ENCODE measurements at places on chromosomes 5 and 9.

GRCh38 chr5:171367424-171368370 is 20.0 kb upstream of the NPM1 start:
- no peak for DNase-seq

GRCh38 chr5:372556-372995 is 51.1 kb downstream of the AHRR start:
- no peak for DNase-seq

- no peak for DNase-seq
These were observed 44.3 kb upstream of the VPS13A start for GRCh38 chr9:77133011-77133410.

GRCh38 chr5:14142202-14142826 is 828 bp upstream of the TRIO start:
- DNase-seq: no peak

DNA sequence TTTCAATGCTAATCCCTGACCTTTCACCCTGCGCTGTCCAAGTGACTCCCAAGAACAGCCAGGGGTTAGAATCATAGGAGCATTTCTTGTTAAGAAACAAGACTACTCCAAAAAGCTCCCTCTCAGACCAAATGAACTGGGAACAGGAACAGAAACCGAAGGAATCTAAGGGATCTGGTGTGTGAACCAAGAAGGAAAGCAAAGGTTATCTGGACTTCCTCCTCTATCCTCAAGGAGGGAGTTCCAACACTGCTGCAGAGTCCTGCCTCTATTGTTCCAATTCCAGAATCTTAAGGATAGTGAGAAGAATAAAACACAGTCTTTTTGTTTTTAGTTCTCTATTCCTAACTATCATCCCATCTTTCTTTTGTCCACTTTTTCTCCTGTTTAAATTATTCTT is 87.2 kb downstream of the EPB41L4A start:
- DNase-seq: no peak

- DNase-seq: no peak
These were observed 86.0 kb upstream of the FER start for GRCh38 chr5:108661590-108662219.

DNA sequence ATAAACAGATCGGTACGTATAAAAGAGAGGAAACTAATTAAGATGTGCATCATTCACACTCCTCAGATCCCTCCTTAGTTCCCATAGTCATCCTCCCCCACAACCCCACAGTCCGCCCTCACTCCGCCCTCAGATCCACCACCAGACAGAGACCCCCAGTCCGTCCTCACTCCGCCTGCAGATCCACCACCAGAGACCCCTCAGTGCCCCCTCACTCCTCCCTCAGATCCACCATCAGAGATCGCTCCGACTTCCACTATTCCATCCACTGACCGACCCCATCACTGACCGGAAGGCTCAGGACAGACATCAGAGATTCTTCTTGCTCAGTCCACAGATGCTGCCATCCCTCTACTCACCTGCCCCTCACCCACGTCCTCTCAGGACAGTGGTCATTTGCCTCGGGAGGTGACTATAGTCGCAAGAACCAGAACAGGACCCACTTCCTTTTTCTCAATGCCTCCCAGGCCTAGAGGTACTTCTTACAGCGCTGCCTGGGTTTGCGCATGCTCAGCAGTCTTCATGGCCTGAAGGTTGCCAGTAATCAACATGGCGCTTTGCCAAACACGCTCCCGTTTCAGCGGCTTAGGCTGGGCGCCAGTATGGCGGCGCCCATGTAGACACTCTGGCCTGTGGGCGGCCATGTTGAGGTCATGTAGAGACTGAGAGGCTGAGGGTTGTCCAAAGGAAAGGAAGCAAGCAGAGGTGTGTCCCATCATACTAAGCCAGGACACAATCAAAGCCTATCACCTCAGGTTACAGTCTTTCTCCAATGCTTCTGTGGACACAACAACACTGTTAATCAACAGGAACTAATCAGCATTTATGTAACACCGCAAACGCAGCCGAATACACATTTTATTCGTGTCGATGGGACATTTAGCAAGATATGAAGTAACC is at the start of gene ZNF484:
ZNF484 (minus strand) TSS at position 508 of the 900 bp plus-strand sequence. CDS start 3,009 bp downstream, outside the sequence.
- DNase-seq: peak; percentile 96

DNA sequence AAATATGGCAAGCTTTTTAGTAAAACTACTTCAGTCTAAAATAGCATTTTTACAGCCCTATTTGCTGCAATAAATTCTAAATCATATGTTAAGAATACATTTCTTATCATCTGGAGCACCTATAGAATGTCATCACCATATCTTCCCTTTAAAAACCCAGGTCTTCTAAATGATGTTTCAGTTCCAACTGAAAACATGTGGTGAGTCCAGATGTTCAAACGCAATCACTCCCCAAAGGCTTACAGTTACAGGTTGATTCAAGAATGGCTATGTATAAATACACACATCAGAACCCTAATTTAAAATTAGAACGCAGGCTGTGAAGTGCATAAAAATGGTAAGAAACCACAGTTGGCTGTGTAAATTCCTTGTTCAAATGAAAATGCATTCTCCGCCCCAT is 796.3 kb downstream of the MAT2B start:
- no peak for DNase-seq

DNA sequence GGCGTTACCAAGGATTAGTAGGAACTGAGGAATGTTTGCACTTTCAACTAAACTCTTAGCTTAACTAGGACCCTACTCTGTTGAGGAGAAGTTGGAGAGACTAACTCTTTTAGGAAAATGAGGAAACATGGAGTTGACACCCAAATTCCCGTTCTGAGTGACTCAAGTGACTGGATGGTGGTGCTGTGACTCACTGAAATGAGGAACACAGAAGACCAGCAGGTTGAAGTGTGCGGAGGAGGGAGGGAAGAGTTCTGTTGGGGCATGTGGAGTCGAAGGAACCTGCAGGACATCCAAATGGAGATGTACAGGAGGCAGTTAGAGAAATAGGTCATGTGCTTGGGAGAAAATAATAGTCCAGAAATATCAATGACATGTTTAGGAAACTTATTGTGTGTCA is 8.2 kb downstream of the HEXB start:
- DNase-seq: no peak

GRCh38 chr5:95350631-95351030 is 40.5 kb upstream of the FAM81B start:
- DNase-seq: no peak

DNA sequence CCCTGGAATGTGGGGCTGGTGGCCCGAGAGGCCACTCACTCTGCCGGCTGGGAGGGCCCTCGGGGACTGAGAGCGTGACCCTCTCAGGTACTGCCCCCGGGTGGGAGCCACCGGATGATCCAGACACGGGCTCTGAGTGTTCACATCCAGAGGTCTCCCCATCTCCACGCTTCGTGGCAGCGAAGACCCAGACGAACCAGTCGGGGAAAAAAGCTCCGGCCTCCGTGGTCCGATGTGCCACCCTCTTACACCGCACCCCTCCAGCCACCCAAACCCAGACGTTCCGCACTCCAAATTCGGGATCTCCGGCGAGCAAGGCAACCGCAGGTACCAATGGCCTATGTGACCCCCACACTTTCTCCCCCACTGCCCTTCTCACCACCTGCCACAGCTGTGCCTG is 49.5 kb downstream of the AMBP start:
- DNase-seq: no peak

DNA sequence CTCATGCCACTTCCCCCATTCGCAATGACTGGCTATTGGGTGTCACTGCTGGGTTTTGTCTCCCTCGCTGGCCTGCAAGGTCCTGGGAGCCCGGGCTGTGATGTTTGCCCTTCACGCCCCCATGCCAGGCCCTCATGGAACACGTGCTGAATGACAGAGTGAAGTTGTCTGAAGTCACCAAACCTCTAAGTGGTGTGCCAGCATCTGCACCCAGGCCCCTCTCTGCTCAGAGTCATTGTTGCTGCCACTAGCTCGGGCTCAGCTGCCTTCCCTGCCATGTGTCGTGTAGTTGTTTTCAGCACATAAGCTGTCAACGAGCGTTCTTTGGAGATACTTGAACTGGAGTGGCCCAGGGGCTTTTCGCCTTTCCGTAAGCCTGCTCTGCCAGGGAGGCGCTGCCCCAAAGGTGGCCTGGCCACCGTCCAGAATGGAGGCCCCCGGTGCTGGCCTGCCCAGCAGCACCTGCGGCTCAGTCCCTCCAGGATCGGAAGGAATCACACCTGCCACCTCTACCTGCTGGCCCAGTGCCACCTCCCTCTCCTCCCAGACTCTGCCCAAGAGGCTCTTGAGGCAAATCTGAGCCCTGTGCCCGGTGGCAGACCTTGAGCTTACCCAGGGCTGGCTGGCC is 250.1 kb downstream of the PBX3 start:
- no peak for DNase-seq

- peak; percentile 48 for DNase-seq
These were observed 159.8 kb downstream of the ZSWIM6 start for GRCh38 chr5:61491861-61492260.

GRCh38 chr9:32264170-32264864 is 120.1 kb upstream of the ACO1 start:
- no peak for DNase-seq

- DNase-seq: no peak
These were observed 88.8 kb upstream of the SPOCK1 start for GRCh38 chr5:137587919-137588318.

DNA sequence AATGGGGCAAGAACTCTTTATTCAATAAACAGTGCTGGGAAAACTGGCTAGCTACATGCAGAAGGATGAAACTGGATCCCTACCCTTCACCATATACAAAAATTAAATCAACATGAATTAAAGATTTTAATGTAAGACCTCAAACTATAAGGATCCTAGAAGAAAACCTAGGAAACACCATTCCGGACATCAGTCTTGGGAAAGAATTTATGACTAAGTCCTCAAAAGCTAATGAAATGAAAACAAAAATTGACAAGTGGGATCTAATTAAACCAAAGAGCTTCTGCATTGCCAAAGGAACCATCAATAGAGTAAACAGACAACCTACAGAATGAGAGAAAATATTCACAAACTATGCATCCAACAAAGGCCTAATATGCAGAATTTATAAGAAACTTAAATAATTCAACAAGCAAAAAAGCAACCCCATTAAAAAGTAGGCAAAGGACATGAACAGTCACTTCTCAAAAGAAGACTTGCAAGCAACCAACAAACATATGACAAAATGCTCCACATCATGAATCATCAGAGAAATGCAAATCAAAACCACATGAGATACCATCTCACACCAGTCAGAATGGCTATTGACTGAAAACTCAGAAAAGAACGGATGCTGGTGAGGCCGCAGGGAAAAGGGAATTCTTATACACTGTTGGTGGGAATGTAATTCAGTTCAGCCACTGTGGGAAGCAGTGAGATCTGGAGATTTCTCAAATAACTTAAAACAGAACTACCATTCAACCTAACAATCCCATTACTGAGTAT is 104.3 kb upstream of the MAP3K1 start:
- DNase-seq: peak; percentile 78

DNA sequence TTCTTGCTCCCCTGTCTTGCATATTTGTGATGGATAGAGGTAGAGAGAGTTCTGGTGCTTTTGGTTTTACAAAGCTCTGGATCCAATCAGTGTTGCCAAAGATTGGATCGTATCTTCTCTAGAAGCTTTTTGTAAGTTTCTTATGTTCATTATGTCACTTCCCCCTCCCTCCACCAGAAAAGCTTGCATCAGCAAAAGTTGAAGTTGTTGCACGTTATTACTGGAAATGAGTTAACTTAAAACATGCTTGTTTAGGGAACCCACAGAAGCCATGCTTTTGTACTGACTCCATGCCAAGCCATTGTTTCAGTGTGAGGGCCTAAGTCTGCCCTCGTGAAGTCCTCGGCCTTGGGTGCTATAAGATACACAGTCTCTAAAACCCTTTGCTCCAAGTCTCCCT is 186.5 kb downstream of the ERCC6L2 start:
- DNase-seq: peak; percentile 52

DNA sequence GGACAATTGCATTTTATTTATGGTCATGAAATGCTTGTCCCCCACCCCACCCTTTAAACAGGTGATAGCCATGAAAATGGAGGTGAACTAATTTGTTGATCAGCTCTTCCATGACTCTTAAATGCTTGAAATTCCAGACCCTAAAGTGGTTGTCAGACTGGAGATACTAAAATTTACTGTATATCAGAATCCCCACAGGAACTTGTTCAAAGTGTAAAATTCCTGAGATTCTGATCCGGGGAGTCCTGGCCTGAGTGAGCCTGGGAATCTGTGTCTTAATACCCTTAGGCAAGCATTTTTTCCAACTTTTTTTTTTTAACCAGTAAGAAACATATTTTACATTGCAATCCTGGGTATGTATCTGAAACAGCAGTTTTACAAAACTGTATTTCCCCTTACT is 4.7 kb downstream of the SKP2 start:
- peak; percentile 90 for DNase-seq

GRCh38 chr5:132480893-132481595 is 9.5 kb downstream of the IRF1 start:
- DNase-seq: no peak

GRCh38 chr9:104107799-104108198 is 13.7 kb downstream of the SMC2 start:
- DNase-seq: no peak

DNA sequence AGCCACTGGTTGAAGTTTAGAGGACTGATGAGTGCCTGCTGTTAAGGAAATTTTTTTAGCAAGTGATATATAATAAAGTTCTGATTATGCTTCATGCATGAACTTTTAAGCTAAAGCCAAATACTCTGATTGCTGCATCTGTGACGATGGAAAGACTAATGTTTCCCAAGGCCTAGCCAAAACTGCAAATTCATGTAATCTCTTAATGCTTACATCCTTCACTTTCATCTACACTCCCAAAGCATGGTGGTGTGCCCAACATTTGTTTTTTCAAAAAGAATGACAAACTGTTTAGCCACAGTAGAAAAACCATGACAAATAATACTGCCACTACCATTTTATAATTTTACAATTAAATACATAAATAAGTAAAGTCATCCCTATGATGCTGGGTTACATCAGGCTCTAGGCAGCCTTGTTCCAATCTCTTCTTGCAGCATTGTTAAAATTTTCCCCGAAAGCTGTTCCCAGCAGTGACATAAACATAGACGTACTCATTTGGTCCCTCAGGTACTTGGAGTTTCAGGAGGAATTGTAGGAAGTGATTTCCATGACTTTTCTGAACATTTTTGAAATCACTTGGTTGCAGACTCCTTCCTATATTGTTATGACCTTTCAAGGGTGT is 625.3 kb upstream of the DMAC1 start:
- no peak for DNase-seq

DNA sequence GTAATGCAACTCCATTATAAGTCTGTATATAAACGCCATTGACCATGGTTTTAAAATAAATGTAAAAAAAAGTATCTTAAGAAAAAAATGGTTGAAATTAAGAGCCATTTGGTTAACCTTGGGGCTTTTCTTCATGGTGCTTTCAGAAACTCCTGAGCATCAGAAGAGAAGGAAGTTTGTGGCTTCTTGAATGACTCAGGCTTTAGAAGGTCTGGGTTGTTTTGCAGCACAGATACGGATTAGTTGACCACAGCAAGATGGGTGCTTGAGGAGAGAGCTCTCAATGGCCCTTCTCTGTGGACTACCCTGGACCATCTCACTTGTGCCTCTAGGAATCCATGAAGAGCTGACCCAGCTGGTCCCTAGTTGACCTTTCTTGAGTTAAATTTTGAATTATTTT is 189.5 kb downstream of the TMEM38B start:
- no peak for DNase-seq

GRCh38 chr5:168976311-168976970 is 324.5 kb downstream of the SLIT3 start:
- DNase-seq: peak; percentile 84

Data from fibroblast of skin of left quadriceps (primary cell).